ENCODE measurements at places on chromosomes 6 and 20.

- peak; percentile 84 for DNase-seq
Measured at GRCh38 chr6:165571068-165571682, 91.9 kb downstream of the PDE10A start.

DNA sequence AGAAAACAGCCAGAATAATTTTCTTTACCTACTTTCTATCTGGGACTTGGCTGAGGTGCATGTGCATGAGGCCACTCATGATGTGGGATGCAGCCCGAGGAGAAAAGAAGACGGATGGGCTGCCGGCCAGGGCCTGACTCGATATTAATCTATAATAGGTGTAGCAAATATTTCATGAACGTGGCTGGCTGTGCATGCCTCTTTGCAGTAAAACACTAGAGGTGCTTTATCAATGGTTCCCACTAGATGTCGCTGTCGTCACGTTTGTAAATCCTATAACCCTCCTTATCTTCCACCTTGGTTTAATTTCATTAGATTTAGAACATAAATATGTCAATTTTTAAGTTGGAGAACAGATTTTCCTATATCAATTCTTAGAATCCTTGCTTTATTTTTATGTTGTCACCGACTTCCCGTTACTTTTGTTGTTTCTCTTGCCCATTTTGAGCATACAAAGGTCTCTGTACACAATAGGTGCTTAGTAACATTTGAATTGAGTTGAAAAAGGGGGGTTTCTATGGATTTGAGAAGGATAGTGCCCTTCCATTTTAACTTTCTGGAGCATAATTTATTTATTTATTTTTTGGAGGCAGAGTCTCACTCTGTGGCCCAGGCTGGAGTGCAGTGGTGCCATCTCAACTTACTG, 19.6 kb upstream of the FERMT1 start:
- DNase-seq = peak; percentile 40

DNA sequence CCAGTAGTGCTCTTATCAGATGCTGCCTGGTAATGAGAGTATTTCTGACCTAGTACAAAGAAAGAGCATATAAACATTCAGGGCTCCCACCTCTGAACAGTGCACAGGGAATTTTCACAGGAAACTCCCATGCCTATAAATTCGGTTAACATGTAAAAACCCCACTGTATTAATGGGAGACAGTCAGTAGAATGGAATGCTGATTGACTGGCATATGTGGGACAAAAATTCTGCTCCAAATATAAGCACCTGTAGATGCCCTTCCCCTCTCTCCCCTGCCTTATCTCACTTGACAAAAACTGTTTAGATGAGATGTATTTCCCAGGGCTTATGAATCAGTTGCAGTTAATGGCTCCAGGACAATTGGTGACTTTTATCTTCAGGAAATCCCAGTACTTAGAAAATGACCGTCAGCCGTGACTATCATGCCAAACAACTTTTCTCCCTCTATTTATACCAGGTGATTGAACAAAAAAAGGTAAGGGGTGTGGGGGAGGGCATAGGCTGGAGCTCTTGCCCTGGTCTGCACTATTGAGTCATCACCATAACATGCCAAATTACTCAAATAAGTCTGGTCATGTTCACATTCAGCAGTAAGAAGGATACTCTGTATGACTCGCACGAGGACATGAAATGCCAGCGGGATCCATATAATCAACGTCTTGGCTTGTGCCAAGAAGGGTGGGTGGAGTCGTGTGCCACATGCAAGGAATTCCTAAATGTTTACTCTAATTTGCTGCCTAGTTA, 176.4 kb upstream of the BMP2 start:
- DNase-seq = peak; percentile 89

DNA sequence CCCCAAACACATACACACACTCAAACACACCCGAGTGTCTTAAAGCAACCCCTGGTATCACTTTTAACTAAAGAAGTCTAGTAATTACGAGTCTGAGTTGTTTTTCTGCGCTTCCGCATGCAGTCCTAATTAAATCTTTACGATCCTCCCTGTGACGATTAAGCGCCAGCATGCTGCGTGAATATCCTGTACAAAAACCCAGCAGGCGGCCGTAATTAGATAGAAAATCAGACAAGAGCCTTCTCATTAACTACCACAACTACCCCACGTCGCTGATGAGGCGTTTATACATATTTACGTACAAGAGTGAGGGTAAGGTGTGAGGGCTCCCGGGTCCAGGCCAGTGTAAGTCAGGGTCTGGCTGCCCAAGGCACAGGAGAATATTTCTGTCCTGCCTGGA, 8.1 kb downstream of the TFAP2B start:
- DNase-seq = no peak

- DNase-seq = peak; percentile 50
Measured at GRCh38 chr20:4130404-4131189, 115.2 kb upstream of the RNF24 start.

GRCh38 chr6:64538722-64539121, 903.1 kb downstream of the PHF3 start:
- no peak for DNase-seq

All from RCC 7860 (cell line).